ENCODE measurements at places on chromosomes 5 and 9.
A peak's percentile ranks its signal among the peaks of the same experiment; 100 is the strongest.

- no peak for DNase-seq
Observed at GRCh38 chr5:125149110-125149509, 402.7 kb upstream of the ZNF608 start.

- DNase-seq: no peak
Observed at GRCh38 chr9:93166699-93167098, 17.2 kb upstream of the WNK2 start.

- DNase-seq: peak; percentile 48
Observed at GRCh38 chr5:59367791-59368394, 525.6 kb downstream of the PDE4D start.

DNA sequence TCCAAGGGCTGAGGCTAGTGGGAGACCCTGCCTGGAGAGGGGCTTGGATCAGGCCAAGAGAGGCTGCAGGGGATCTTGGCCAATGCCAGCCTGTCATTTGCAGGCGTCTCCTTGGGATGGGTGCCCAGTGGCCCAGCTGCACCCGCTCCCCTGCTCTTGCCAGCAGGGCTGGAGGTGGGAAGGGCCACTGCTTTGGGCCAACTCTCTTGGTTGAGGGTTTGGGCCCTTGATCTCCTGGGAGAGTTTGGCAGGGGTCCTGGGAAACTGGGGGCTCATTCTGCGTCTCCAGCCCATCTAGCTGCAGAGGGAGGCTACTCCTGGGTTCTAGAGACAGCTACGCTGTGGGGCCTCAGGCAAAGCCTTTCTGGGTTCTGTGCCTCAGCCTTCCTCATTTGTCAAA is 10.5 kb downstream of the PSD2 start:
- DNase-seq: no peak

DNA sequence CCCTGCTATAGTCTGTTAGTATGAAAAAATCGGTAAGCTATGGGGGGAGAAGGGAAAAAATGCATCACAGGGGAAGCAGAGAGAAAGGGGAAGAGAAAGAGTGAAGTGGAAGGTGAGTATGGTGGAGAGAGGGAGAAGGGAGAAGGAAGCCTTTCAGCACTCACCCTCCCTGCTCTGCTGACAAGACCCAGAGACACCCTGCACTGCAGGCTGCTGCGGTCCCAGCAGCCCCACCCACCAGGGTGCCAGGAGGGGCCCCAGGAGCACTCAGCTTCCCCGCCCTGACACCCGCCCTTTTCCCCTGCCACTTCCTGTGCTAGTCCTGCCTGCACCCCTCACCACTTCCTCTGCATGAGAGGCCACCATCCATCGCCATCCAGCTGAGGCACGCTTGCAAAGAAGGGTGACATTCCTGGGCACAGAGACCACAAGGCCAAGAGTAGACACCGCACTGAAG is 12.7 kb downstream of the STK10 start:
- peak; percentile 96 for DNase-seq

GRCh38 chr5:13972029-13972428 is 27.5 kb upstream of the DNAH5 start:
- no peak for DNase-seq

GRCh38 chr5:14385019-14385418 is 196.6 kb upstream of the OTULINL start:
- no peak for DNase-seq

GRCh38 chr9:99726758-99727157 is 94.9 kb upstream of the NR4A3 start:
- DNase-seq: no peak
